ENCODE measurements at places on chromosomes 12 and 14.

DNA sequence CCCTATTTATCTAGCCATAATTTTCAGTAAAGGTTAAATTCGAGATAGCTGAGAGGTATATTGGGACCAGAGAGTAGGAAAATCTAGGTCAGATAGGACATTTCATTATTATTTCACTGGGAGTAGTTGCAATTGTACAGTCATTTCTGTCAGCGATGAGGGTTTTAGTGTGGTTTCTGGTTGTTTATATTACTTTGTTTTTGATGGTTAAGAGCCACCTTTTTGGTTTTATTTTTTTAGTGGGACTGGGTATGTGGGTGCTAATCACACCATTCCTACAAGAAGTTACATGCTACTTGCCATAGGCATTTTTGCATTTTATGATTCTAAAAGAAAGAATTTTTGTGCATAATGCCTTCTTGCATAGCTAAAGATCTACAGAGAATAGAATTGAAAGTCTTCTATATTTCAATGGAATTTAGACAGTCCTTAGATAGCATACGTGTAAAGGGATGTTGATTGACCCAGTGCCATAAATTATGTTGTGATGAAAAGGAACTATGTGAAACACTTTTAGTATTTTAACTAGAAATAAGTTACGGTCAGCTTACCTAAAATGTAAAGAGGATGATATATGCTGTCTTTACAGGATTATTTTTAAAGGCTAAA lies 85.2 kb downstream of the KTN1 start:
- no peak for DNase-seq

DNA sequence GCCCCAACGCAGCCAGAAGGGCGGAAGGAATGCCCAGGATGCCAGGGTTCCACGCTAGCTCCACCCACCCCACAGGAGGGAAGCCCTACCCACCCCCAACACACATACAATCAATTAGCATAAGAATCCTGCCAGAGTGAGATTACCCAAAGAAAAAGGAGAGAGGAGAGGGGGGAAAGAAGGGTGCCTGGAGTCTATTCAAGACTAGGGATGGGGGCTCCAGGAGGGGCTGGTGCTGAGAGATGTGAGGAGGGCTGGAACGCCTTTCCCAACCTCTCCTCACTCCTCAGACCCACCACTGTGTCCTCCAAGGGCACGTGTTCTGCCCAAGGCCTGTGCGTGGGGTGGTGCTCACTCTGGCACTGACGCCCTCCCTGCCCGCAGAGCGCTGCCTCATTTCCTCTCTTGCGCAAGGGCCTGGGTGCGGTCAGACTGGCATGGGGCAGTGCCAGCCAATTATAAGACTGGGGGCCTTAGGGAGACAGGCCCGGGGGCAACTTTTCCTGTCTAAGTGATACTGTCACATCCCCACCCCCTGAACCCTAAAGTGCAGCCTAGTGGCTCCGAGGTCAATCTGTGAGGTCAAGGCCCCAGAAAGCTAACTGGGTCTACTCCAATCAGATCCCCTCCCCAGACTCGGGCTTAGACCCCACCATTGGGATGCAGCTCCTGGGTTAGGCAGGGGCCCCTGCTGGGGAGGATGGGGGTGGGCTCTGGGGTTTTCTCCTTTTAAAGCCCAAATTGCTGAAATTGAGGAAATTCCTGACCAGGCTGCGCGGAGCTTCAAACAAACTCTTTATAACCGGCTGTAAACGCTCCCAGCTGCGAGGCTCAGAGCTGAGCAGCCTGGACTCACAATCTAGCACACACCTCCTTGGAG lies 10.2 kb upstream of the ITGB7 start:
- DNase-seq: no peak

- no peak for DNase-seq
These were observed 175.7 kb upstream of the GSC start for GRCh38 chr14:94945615-94946014.

DNA sequence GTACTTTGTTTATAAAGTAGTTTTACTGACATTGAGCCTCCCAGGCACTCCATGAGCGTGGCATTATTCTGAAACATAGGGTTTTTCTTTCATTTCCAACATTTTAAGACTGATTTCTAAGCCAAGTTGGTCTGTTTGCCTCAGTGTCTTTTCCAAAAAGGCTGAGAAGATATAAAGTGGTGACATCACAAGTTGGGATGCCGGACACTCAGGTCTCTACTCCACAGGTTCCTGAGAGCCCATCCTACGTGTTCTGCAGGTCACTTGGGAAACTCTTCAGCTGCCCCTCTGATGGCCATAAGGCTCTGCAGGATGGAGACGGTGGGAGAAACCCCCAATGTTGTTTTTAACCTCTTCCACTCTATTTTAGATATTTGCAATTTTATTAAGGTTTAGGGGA lies 6.0 kb downstream of the RFX4 start:
- DNase-seq: no peak

DNA sequence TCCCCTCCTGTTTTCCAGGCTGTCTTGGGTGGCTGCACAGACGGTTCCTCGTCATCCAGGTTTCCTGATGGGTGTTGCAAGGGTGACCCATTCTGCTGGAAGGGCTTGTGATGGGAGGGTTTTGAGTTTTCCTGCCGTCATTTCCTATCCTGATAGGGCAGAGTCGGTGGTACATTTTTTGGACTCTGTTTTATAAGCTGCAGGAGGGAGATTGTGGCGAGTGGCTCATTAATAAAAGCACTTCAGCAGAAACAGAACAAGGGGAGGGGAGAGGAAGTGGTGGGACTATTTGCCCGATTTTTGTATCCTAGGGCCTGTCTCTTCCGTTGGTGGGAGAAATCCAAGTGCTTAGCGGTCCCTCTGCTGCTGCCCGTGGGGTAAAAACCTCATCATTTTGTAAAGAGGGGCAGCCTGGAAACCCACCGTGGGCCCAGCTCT lies 40.0 kb downstream of the TSPAN9 start:
- DNase-seq: no peak

- no peak for DNase-seq
These were observed 190.2 kb downstream of the FSCB start for GRCh38 chr14:44316647-44317440.

DNA sequence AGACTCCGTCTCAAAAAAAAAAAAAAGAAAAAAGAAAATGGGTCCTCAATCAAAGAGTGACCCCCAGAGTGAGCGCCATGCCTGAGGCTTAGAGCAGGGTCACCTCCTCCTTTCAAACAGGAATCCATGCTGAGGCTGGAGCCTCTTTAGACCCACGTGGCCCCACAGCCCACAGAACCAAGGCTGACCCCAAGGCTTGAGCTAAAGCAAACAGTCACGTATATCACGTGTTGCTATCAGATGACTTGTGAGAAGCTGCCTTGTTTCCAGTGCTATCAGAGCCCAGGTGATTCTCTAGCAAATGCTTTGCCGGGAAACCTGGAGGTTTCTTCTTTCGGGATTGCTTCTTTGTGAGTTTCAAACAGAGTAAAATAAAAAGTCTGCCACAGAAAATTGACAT lies 31.7 kb upstream of the DYNC1H1 start:
- no peak for DNase-seq
